ENCODE measurements at places on chromosomes 12 and 14.

DNA sequence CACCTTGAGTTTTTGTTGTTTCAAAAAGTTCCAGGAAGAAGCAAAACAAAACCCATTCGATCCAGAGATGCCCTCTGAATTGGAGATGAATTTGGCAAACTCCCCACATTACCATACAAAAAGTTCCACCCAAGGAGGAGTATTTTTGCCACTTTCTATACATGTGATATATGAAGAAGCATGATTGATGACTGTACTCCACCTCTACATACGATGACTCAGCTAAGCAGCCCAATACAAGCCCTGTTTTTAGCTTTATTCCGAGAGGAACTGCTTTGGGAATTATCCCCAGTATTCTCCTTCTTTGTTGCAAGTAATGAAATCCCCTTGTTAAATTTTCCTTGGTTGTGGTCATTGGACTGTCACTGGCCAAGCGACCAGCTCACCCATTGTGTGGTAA, 11.4 kb downstream of the TMEM253 start:
- no peak for DNase-seq

DNA sequence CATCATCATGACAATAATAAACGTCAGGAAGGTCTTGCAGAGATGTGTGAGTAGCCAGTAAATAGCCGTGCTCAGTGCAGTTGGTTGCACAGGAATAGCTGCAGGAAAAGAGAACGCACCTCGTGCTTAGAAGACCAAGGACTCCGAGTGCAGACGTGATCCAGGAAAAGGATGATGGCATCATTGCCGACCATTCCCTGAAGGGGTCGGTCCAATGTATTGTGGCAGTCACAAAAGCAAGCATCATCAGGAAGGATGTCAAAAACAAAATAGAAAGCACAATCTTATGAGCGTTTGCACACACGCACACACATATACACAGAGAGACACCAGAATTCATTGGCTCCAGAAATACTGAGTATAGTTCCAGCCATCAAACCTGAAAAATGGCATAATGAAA, 12.8 kb downstream of the DUSP6 start:
- no peak for DNase-seq

DNA sequence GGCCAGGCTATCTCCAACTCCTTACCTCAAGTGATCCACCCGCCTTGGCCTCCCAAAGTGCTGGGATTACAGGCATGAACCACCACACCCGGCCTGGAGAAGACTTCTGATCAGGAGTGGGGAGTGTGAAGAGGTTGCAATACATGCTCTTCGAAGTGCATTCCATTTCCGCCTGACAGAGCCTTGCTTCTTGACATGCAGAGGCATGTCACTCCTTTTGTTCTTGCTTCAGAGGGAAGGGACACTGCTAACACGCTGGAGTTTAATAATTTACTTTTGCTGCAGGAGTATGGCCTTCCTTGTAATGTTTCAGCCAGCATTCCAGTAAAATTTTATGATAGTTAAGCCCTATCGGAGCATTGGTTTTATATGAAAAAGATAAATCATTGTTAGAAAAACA, 74.9 kb downstream of the SLC25A47 start:
- DNase-seq: no peak

- DNase-seq: no peak
Observed at GRCh38 chr12:52818388-52818787, 4.5 kb upstream of the KRT4 start.

DNA sequence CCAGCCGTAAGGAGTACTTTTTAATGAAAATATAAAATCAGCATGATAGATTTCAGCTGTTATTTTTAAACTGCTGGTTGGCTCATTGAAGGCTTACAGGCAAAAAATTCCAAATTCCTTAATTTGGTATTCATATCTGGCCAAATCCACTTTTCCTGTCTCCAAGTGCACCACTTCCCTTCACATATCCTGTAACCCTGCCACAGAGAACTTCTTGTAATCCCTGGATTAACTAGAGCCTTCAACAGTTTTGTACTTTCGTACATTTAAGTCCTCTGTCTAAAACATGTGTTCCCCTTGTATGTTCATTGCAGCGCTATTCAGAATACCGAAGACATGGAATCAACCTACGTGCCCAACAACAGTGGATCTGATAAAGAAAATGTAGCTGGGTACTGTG, 9.6 kb downstream of the PUS7L start:
- DNase-seq: no peak

GRCh38 chr12:72989458-72989947, 717.3 kb downstream of the TRHDE start:
- no peak for DNase-seq

- no peak for DNase-seq
Observed at GRCh38 chr12:97556302-97556779, 93.7 kb downstream of the RMST start.

GRCh38 chr12:104519190-104520019, 62.7 kb downstream of the CHST11 start:
- DNase-seq: no peak

DNA sequence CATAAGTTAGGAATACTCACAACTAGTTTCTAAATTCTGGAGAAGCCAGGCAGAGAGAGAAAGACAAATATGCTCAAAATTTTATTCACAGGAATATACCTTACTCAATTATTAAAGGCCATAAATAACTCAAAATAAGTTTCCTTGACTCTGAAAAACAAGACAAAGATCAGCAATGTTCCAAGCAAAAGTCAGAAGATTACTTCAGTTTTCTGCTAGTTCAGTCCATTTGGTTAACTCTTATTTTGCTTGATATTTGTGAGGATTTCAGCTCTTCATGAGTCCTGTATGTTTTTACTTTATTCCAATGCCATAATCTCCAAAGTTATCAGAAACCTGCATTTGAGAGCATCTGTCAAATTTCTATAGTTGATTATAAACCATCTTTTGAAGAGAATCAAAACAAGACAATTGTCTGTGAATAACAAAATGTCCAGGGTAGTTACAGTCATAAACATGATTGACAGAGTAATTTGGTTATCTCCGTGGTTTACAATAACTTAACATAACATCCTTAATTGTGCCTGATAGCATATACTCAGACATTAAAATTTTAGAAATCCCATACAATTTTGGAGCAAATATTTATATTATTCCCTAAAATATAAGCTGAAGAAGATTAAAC, 17.1 kb downstream of the ASCL4 start:
- no peak for DNase-seq

DNA sequence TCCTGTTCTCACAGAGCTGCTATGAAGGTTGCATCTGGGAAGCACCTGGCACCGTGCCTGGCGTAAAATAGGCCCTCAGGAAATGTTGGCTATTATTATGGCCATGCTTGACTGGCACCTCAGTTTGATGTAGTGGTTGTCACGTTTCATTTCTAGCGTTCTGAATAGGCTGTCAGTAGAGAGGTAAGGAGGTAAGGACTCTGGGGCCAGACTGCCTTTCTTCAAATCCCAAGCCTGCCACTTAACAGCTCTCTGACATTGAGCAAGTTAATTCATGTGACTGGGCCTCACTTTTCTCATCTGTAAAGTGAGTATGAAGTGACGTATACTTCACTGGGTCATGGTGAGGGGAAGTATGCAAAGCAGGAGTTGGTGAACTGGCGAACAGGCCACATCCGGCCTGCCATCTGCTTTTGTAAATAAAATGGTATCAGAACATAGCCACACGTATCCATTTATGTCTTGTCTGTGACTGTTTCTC, 196.2 kb downstream of the CACNA1C start:
- no peak for DNase-seq

GRCh38 chr12:98449584-98449983, 65.8 kb upstream of the TMPO start:
- DNase-seq: no peak

DNA sequence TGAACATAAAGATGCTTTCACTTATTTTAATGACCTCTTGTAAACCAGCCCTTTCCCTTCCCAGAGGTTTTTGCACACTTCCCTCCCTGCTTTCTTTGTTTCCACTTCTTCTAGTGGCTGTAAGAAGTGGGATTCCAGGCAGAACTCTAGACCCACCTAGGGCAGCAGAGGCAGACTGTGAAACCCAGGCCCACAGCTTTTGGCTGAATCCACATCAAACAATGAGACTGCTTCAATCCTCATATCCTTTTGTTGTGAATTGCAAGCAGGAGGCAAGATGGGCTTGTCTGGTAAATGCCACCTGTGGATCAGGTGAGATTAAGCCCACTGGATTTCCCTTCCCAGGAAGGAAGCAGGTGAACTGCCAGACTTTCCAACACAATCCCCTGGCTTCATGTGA, 12.8 kb downstream of the CCDC177 start:
- DNase-seq: no peak

DNA sequence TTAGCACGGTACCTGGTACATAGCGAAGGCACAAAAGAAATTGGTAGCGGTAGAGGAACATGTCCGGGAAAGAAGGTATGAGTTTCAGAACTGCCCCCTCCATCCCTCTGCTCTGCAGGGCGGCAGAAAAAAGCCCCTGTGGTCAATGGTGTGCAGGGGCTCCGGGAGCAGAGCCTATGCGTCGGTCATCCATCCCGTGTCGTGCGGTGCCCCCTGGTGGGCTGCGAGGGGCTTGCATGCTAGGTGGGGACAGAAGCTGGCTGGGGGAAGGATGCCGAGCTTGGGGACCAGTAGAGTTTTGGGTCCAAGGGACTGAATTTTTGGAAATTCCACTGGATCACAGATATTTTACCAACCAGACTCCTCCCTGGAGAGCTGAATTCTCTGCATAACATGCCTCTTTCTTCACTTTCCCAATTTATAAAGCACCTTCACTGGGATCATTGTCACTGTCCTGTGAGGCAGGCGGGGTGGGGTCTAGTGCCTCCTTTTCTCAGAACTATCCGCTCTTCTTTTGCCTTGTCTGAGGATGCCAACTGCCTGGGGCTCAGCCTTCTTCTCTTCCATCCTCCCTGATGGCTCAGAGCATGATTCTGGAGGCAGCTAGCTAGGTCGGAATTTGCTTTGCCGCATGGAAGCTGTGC, 148.7 kb downstream of the SMOC1 start:
- peak; percentile 33 for DNase-seq

Measured in NK-92 treated with Interleukin-12 subunit alpha and Interleukin-12 subunit beta, amount 100 ng/mL, for 24 hours (cell line).